ENCODE measurements at places on chromosomes 11 and 22.

DNA sequence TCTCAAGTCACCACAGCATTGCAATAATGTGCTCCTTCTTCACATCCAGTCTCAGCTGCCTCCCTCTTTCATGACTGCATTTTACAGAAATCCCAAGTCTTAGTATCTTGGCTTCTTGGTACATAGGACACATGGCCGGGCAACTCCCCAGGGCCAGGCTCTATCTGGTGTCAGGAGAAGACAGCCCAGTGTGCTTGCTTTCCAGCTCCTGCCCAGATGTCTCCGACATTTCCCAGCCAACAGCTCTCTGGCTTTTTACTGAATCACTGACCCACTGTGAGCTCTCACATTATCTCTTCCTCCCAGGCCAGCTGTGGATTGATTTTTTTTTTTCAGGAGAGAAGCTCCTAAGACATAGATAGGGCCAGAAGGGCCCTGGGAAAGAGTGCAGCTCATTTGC, 346.0 kb upstream of the C11orf87 start:
- DNase-seq = no peak

DNA sequence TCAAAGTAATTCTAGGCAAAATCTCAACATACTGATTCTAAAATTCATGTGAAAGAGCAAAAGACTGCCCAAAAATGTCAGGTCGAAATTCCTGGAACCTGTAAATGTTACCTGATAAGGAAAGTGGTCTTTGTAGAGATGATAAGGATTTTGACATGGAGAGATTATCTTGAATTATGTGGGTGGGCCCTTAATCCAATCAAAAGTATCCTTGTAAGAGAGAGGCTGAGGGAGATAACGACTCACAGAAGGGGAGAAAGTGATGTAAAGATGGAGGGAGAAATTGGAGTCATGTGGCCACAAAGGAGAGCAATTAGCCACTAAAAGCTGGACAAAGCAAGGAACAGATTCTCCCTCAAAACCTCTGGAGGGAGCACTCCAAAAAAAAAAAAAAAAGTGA, 20.5 kb downstream of the RRM1 start:
- no peak for DNase-seq

DNA sequence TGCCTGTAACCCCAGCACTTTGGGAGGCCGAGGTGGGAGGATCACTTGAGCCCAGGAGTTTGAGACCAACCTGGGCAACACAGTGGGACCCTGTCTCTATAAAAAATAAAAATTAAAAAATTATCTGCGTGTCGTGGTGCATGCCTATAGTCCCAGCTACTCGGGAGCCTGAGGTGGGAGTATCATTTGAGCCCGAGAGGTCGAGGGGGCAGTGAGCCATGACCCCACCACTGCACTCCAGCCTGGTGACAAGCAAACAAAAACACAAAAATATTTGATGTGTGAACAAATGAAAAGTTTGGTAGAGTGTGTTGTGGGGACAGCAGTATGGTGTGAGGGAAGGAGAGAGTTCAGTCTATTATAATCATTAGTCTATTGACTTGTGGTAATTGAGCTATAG, 90.8 kb upstream of the PARVA start:
- DNase-seq = no peak

DNA sequence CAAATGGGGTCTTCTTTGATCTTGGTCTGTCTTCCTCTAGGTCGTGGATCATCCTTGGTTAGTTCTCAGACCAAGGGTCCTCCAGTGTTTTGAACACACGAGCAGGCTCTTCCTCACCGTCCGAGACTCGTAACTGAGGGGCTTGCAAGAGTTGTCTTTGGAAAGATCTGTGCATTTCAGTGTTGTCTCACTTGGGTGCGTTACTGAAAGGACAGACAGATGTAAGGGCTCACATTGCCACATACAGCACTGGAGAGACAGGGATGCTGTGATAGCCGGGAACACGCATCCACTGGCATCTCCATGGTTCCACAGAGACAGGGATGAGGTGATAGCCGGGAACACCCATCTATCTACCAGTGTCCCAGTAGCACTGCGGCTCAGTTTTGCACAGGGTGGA, 15.7 kb downstream of the GLB1L2 start:
- DNase-seq = no peak

GRCh38 chr11:115345361-115345760, 158.9 kb downstream of the CADM1 start:
- no peak for DNase-seq

DNA sequence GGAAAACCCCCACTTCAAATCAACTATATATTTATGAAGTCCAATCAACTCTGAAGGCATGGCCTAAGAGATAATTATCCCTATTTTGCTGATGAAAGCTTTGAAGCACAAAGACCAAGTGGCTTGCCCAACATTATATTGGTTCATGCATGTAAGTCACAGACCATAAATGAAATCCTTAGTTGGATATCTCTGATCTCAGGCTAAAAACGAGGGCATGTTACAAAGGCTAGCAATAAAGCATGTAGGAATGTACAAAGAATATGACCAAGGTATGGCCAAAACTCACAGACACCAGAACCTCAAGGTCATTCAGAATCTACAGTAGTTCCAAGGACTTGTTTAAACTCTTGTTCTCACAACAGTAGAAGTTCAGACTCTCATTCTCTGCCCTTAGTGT, 100.2 kb upstream of the SESN3 start:
- no peak for DNase-seq

DNA sequence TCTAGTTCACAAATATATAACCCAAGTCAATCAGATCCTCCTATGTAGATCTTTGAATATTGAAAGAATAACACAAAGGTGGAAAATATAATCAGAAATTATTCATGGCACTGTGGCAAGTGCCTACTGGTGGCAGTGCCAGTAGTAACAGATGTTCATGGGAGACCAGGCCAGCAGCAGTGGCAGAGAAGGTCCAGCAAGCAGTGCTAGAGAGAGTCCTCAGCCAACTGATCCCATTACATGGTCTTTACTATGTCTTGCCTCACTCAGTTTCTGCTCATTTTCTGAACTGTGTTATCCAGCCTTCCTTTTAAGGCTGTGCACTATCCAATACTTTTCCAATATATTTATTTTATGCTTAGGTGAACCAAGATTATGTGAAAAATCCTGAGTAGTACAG, 124.9 kb downstream of the MRTFA start:
- DNase-seq = peak; percentile 43

DNA sequence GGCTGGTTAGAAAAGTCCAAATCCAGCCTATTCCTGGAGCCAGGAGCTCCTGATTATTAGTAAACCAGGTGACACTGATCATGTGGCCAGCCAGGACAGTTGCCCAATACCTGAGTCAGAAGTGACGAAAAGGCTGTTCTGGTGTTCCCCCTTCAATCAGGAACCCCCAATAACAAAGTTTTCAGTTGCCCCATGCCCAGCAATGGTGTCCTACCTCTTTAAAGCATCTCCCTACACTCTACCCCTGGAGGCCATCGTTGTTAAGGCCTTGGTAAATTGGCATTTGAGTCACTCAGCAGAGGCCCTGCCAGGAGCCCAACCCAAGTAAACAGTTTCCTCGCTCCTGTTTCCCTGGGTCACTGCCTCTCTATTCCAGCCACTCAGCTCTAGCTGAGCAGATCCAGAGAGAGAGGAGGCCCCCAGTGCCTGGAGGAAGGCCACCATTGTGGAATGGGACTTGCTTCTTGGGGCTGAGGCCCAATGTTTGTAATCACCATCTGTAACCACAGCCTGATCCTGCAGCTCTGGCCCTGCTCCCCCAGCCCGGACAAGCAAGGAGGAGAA, 25.0 kb downstream of the ARHGAP1 start:
- DNase-seq = peak; percentile 72

All from fibroblast of mammary gland (primary cell).